Uterus (tissue), 4 donors: ENCODE measurements at places on chromosomes 2 and 18.

GRCh38 chr2:73685764-73686438, 43.7 kb upstream of the NAT8 start:
- no peak for DNase-seq

GRCh38 chr18:78101091-78101490, 851.4 kb downstream of the GALR1 start:
- no peak for DNase-seq

- no peak for DNase-seq
These were observed 34.3 kb downstream of the GATA6 start for GRCh38 chr18:22203536-22204213.

DNA sequence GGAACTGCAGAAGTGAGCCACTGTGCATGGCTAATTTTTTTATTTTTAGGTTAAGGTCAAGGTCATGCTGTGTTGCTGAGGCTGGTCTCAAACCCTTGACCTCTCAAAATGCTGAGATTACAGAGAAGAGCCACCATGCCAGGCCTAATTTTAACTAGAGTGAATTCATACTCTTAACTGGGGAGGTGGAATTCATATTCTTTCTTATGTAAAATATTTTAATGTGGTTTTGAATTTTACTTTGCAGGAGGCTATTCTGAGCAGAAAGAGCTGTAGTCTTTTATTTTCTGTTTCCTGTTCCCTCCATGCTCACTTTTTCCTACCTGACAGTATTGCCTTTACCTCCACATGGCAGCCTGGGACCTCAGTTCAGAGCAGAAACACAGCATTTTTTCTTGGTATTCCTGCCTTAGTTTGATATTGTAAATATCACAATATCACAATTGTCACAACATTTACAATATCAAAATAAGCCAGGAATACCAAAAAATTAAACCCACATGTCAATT, 37.1 kb upstream of the CCNYL1 start:
- no peak for DNase-seq

DNA sequence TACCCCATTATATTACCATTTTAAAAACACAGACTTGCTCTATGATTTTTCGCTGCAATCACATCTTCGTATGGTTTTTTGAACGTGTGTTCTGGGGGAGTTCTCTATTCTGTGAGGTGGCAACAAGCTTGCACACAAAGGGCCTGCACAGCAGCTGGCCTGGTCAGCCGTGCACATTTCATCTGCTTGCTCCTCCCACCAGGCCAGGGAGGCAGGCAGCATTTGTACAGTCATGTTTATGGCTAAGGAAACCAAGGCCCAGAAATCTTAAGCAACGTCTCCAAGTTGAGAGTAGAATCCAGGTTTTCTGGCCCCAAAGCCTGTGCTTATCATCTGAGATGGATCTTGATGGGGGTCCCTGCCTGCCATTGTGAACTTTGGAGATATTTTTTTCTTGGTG, 106.4 kb upstream of the SMIM21 start:
- DNase-seq: no peak

DNA sequence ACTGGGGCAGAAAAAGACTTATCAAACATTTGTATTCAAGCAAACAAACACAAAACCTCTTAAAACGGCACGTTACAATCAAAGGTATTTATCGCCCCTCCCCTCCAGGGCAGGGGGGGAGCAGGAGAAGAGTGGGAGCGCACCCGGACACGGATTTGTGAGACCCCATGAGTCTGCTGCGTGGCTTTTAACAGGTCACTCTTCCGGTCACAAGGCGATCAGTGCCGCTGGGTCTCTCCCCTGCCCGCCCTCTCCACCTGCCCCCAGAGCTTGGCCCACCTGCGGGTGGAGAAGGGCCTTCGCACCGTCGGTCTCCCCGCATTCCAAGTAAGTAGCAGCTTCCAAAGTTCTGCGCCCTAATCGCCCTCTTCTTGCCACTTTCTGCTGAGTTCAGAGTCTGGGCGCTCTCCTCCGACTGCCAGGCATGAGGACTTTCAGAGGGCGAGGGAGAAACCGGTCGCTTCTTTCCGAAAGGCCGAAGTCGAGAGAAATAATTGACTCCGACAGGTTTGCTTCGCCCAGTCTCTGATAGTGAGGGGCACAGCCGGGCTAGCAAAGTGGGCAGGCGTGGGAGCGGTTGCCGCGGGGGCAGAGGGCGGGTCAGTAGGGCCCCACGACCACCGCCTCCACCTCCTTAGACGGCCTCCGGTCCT, 800 bp downstream of the RPRM start:
- peak; percentile 18 for DNase-seq
